PC-9 (cell line): ENCODE measurements at places on chromosomes 4 and X.

- H3K4me1 ChIP-seq, result no peaks in the 10 kb centered on the region
- 0 out of 2 replicates have a peak, but pooled peaks cover under 1% of the 10 kb centered on the region for H3K36me3 ChIP-seq
- no peak for DNase-seq
- no peak overlapping the region for H3K4me3 ChIP-seq
- no peaks in the 10 kb centered on the region for H3K27me3 ChIP-seq
- H3K27ac ChIP-seq, result no peak overlapping the region
These were observed 48.4 kb downstream of the BCORL1 start for GRCh38 chrX:130030826-130031225.

DNA sequence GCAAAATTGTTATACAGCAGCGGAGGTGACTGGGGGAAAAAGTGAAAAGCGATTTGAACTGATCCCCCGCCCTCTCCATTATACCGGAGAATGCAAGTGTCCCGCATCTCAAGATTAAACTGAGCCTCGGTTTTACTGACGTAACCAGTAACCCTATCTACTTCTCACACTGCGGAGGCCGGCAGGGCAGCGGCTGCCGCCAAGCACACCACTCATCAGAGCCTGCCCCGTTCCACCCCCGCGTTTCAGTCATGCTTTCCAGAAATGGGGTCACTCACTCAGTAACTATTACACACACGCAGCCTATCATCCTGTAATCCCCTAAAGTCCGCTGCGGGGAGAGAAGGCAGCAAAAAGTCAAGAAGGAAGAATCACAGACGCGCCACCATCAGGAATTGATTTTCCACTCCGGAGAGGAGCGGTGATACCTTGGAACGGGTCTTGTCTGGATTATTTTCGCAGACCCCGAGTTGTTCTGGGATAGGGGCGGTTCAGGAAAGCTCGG, 1.4 kb downstream of the RPS6KA3 start:
- peak; percentile 29 for DNase-seq
- peak overlapping the region; percentile 61 for H3K4me3 ChIP-seq
- peaks cover 32% of the 10 kb centered on the region for H3K4me1 ChIP-seq
- H3K36me3 ChIP-seq, result peaks cover 7% of the 10 kb centered on the region; the same call in 1 of the 2 replicates
- peak overlapping the region; percentile 69 for H3K27ac ChIP-seq

- peak within 1 kb of the TSS; percentile 51 for H3K4me3 ChIP-seq
- no peak for DNase-seq
- H3K4me1 ChIP-seq, result no peaks in the 10 kb centered on the region
- no peak within 1 kb of the TSS for H3K27ac ChIP-seq
These were observed at the start of gene PRDM5 for GRCh38 chr4:120922381-120923206. Gene PRDM5, minus strand, starts transcription at chr4:120922726. Its CDS starts 118 bp downstream, at chr4:120922608.

GRCh38 chrX:10781847-10782530, 161.6 kb upstream of the MID1 start:
- H3K27me3 ChIP-seq, result no peaks in the 10 kb centered on the region
- H3K4me1 ChIP-seq, result no peaks in the 10 kb centered on the region
- DNase-seq, result no peak

DNA sequence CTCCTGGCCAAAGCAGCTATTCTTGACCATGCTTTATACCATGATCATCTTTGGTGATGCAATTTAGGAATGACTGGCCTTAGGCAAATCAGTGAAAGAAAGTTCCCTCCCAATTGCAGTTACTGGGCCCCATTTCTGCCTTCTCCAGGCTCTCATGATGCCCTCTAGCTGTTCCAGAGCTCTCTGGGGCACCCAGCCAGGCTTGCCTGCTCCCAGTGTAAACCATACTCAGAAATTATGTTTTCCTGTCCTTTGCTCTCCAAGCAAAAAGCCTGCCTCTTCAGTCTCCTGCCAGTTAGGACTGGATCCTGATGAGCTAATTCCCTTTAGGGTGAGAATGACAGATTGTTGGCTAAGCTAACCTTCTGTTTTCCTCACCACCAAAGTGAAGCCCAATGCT, 85.3 kb upstream of the RBPJ start:
- peak; percentile 58 for DNase-seq
- H3K4me1 ChIP-seq, result peaks cover 27% of the 10 kb centered on the region
- peak overlapping the region; percentile 33; the same call in 1 of the 2 replicates for H3K27ac ChIP-seq
- no peaks in the 10 kb centered on the region for H3K27me3 ChIP-seq
- no peaks in the 10 kb centered on the region for H3K36me3 ChIP-seq
- H3K4me3 ChIP-seq, result no peak overlapping the region

DNA sequence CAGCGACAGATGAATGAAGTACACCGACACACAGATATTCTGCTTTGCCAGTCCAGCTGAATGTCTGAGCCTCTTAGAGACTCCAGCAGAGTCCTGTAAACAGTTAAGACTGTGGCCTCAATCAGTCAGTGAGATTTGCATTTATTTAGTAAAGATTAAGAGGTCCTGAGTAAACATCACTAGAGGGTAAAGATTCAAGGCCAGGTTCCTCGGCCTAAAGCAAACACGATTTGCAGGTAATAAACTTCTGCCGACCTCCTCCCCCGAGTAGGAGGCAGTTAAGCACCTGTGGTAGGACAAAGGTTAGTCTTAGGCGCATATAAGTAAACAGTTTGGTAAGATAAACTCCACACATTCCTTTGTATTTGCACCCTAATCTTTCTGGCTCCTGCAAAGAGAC, 99.6 kb downstream of the CFAP47 start:
- no peaks in the 10 kb centered on the region for H3K4me1 ChIP-seq
- H3K27ac ChIP-seq, result no peak overlapping the region
- DNase-seq, result no peak
- H3K36me3 ChIP-seq, result no peaks in the 10 kb centered on the region
- H3K4me3 ChIP-seq, result no peak overlapping the region

DNA sequence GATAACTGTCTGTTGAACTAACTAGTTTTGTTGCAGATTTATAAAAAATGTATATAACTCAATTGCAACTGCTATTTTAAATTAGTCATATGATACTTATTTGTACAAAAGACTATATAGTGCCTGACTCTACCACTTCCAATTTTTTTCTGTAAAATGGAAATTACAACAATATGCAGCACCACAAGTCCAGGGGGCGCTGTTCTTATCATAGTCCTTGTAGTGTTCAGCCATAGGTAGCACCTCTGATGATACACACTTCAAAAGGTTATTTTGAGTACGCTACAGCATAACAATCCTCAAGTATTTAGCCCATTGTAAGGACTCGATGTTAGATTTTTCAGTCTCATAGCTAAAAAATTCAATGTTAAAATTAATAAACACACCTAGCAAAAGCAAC, 174.9 kb downstream of the CORIN start:
- no peak for DNase-seq
- no peaks in the 10 kb centered on the region for H3K36me3 ChIP-seq
- H3K4me3 ChIP-seq, result no peak overlapping the region
- no peaks in the 10 kb centered on the region for H3K27me3 ChIP-seq
- no peak overlapping the region for H3K27ac ChIP-seq
- no peaks in the 10 kb centered on the region for H3K4me1 ChIP-seq
